ENCODE measurements at places on chromosomes 2 and 18.

DNA sequence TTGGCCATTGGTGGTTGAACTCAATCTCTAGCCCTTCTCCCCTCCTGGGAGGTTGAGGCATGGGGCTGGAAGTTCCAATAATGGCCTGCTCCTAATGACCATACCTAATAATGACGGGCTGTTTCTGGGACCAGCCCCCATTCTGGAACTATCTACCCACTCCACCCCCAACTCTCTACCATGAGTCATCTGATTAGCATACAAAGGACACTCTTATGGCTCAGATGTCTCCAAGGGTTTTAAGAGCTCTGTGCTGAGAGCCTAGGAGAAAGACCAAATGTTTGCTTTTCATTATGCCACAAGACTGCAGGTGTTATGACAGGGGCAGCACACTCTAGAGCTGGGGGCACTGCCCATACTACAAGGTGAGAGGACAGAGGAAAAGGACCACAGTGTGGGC lies 137.0 kb upstream of the NCKAP5 start:
- no peak for DNase-seq

DNA sequence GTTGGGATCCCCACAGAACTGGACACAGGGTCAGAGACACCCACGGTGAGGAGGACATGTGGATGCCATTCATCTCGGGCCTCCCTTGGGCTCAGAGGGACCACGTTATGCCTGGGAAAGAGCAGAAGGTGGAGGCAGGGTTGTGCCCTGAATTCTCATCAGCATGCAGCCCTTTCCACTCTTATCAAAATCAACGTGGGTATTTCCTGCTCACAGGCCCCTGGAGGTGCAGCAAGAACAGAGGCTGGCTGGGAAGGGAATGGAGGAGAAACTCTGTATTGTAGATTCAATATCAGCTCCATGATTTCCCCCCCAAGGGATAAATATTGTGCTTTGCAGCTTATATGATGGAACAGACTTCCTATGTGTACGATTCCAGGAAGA lies 90.9 kb downstream of the SETBP1 start:
- DNase-seq: no peak

DNA sequence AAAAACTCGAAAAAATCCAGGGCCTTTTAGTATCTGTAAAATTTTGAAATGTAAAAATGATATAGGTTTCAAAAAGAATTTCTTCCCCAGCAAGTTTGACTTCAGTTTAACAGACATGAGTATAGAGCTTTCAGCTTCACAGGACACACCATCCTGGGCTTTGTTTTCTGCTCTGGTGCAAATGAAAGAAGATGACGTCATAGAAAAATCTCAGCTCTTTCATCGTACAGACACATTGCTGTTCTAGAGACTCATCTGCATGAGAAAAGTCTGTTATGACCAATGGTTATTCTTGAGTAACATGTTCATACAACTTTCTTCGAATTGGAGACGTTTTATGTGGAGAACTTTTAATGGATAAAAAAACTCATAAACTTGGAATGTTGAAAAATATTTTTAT lies 111.7 kb upstream of the DYNAP start:
- no peak for DNase-seq

DNA sequence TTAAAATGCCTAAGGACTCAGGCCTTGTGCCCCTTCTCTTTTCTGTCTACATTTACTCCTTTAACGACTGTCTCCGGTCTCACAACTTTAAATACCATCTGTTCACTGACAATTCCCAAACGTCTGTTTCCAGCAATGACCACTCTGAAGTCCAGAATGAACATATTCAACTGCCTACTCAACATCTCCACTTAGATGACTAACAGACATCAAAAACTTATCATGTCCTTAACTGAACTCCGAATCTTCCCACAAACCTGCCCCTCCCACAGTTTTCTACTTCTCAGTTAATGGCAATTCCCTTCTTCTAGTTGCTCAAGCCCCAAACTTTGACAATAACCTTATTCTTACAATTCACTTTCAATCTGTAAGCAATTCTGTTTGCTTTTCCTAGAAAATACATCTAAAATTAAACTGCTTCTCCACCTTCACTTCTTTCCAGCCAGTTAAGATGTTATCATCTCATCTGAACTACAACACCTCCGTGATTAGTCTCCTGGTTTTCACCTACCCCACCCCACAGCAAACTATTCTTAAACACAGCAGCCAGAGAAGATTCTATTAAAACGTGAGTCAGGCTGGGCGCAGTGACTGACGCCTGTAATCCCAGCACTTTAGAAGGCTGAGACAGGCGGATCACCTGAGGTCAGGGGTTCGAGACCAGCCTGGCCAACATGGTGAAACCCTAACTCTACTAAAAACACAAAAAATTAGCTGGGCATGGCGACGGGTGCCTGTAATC lies 2.8 kb downstream of the C1D start:
- DNase-seq: no peak

DNA sequence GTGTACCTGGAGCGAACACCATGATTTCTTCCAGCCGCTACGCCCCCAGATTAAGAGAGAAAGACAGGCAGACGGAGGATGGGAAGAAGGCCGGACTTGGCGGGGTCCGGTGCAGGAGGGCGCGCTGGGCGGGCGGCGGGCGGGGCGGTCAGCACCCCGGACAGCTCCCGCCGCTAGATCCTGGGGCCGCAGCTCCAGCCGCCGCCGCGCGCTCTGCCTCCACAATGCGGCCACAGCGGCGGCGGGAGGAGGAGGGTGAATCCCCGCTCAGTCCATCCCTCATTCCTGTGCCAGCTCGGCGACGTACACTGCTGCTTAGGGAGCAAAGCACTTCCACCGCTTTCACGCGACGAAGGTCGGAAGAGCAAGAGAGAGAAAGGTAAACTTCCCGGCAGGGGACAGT lies at the start of gene AKAIN1:
Gene AKAIN1 (minus strand): TSS at position 226 of the 403 bp plus-strand sequence. CDS start 204 bp downstream, at position 22.
- DNase-seq: no peak
